CD8-positive, alpha-beta T cell (primary cell): ENCODE measurements at places on chromosomes 3 and 15. TPM values are rescaled to one million over a fixed set of nuclear protein-coding genes. Genes with fewer than 3 reads are reported as not detected.
A peak's percentile ranks its signal among the peaks of the same experiment; 100 is the strongest.

GRCh38 chr15:38002883-38003477, 68.5 kb downstream of the TMCO5A start:
- no peak for DNase-seq

SPINK8 gene
- not detected for total RNA-seq

DNA sequence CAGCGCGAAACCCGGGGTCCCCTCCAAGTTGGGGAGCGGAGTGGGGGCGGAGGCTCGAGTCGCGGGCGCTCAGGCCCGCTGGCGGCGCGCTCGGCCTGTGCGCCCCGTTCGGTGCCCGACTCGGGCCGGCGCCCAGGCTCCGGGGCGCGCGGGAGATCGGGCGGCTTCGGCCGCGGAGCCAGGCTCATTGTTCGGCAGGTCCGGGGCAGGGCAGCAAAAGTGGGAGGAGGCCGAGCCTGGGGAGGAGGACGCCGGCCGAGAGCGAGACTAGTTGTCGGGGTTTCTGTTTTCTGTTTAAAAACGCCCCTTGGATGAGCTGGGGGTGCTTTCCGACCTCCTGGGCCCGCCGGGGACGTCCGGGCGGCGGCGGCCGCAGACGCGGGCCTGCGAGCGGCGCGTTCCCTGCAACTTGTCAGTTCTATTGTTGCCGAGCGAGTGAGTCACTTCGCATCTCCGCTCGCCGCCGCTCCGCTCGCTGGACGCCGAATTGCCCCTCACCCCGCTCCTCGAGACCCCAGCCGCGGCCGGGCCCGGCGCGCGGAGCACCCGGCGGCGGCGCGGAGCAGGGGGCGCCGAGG, 676 bp downstream of the TCF12 start:
- DNase-seq = peak; percentile 66

- DNase-seq = no peak
These were observed 419.4 kb downstream of the SHQ1 start for GRCh38 chr3:72428803-72429202.

DNA sequence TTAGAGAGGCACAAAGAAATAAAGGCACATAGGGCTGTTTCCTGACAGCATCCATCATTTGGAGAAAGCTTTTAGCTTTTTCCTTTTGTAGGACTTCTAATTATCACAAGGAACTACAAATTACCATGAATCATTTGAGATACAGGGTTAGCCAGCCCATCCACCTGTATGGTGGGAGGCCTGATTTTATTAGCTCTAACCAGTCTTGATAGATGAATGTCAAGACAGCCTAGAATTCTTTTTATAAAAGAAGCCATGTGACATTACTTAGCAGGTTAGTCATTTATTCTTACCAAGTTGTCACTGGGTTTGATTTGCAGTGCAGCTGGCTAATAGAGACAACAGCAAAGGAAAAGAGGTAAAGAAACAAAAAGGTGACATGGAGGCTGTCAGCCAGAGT, 618.1 kb downstream of the ZNF385D start:
- DNase-seq = no peak

DNA sequence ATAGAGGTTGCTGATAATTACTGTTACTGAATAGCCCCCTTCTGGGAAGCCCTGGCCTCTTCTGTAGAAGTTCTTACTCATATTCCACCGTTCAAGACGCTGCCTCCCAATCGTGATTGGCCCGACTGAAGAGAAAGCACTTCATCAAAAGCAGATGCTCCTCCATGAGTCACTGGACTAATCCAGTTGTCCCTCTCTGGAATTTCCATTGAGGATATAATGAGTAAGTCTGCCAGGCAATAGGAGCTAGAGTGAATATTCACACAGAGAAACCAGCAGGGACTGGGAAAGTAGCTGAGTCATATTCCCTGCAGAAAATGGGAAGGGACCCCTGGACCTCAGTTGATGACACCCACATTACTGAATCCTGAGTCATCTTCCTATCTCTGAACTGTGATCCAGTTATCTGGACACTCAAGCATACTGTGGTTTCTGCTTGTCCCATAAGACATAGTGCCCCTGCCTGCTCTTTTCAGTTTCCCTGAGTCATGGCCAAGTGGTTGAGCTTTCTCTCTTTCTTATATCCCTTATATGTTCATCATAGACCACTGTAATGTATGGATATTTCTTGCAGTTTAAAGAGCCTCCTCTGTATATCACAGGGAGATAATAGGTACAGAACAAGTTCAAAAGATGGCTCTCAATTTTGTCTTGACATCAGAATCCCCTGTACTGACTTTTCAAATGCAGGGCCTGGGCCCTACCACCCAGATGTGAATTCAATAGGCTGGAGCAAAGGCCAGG, 151.2 kb upstream of the CDIN1 start:
- DNase-seq = no peak

DNA sequence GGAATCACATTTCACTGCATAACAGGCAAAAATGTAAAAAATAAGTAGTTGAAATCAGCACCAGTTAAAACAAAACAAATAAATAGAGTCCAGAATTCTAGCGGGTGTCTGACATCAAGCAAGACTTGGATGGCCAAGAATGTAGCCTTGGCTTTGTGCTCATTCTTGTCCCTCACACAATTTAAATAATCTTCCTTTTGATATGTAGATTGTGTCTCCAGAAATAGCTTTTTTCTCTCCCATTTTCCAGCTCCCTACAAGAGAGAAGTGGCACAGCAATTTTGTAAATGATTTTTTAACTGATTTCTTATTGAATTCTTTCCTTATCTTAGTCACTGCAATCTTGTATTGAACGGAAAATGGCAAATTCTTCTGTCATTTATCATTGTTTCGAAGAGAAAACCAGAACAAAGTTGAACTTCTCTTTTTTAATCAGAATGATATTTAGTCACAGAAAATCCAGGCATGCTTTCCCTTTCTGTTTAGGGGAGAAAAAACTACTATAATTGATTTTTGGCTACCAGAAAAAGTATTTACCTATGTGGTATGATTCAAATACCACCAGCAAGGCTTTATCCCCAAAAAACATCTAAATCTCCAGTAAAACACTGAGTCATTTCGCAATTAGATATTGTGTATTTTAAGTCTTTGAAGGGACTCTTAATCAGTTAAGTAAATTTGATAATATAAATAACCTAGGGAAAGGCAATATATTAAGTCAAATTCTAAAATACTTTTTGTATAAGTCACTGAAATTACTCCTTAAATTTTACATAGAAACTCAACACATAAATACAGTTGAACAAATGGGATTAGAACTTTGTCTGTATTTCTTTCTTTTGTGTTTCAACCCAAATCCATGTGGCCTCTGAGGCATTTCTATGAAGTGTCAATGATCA, 481.7 kb downstream of the GBE1 start:
- no peak for DNase-seq

NAALADL2 gene
- total RNA-seq = 0.27 TPM

MORC1 gene
- not detected for total RNA-seq

CACNA2D3 gene
- total RNA-seq = not detected

GRCh38 chr3:36707623-36708409, 56.5 kb downstream of the DCLK3 start:
- no peak for DNase-seq

GRCh38 chr15:80832686-80833085, 53.5 kb downstream of the CEMIP start:
- no peak for DNase-seq
